ENCODE measurements at places on chromosomes 3 and 15. TPM values are rescaled to one million over a fixed set of nuclear protein-coding genes. Genes with fewer than 3 reads are reported as not detected.
A peak's percentile ranks its signal among the peaks of the same experiment; 100 is the strongest.

DNA sequence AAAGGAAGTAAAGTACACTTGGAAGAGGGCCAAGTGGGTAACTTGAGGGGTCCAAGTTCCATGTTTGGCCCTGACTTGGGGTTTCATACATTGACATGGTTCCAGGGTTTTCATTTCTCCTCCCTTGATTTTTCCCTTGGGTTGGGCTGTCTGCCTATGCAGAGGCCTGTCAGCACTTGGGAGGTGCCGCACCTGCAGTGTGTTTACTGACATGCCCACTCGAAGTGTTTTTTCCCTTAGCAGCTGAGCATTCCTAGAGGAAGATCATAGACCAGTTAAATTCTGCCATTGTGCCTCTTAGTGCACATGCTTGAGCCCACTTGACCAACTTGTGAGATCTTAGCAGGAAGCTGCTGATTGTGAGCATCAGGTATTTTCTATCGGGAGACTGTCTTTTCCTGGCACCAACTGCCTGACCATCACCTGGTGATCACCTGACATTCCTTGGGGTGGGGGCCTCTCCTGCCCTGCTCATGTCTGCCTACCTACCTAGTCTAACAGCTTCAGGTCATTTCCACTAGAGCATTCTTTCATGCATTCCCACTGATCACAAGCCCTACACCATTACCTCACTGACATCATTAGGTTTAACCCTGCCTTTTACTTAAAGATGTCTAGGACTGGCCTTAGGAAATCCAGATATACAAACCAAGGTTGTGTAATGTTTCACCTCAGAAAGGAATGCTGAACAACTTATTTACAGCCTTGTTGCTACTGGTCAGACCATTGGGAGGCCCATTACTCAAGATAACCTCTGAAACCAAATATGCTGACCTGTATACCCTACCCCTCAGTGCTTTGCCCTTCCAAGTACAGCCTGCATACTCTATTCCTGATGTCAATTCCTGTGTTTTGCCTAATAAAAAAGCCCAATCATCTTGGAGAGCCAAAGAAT is 68.3 kb downstream of the CD47 start:
- DNase-seq = no peak

GRCh38 chr3:71041371-71041770 is 542.2 kb downstream of the FOXP1 start:
- DNase-seq = no peak

DNA sequence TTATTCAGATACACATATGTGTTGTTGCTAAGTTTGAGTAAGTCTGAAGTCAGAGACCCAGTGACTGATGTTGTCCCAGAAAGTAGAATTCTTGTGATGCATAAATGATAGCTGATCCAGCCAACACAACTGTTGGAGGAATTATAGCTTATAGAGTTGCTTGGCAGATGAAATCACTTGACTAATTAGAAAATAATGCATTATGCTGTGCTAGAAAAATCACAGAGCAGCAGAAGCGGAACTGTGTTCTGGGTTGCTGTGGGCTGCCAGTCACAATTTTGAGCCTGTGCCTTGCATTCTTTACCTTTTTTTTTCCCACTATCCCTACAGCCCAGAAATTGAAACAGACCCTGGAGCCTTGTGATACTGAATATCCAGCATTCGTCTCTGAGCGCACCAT is 90.0 kb upstream of the LRTM1 start:
- DNase-seq = no peak

GRCh38 chr15:63367390-63367789 is 14.3 kb downstream of the CA12 start:
- DNase-seq = no peak

GRCh38 chr3:145177828-145178227 is 983.2 kb downstream of the PLOD2 start:
- DNase-seq = no peak

GRCh38 chr3:147189016-147189415 is 217.3 kb downstream of the ZIC4 start:
- no peak for DNase-seq

- peak; percentile 34 for DNase-seq
These were observed 91.8 kb downstream of the LARS2 start for GRCh38 chr3:45480218-45480617.

- DNase-seq = no peak
These were observed 64.0 kb upstream of the CPOX start for GRCh38 chr3:98657457-98657856.

The ISLR2 gene
- not detected for total RNA-seq

The EPB42 gene
- not detected for total RNA-seq

GRCh38 chr15:62343397-62343796 is 178.3 kb upstream of the C2CD4B start:
- no peak for DNase-seq

The MESP2 gene
- 0.25 TPM for total RNA-seq

DNA sequence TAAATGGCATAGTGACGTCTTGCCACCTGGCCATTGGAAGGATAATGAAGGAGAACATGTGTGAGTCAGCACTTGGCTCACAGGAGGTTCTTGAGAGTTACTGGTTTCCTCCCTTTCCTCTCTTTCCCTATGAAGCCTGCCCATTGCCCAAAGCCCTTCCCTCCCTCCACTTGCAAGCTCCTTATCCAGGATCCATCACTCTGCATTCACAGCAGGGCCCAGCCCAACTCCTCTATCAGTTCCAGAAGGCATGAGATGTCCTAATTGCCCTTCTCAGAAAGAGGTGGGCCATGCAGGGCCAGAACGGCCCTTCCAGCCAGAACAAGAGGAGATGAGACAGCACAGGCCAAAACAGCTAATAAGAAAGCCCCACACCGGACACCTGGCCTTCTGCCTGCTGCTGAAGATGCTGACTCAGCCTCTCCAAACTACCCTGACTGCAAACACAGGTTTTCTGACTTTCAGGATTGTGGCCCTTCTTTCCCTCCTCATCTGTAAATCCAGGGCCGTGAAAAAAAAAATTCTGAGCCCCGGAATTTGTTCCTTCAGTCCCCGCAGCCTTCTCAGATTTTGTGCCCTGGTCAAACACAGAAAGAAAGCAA is 29.7 kb downstream of the HAPLN3 start:
- no peak for DNase-seq

GRCh38 chr3:188916934-188917401 is 254.8 kb upstream of the TPRG1 start:
- no peak for DNase-seq

DNA sequence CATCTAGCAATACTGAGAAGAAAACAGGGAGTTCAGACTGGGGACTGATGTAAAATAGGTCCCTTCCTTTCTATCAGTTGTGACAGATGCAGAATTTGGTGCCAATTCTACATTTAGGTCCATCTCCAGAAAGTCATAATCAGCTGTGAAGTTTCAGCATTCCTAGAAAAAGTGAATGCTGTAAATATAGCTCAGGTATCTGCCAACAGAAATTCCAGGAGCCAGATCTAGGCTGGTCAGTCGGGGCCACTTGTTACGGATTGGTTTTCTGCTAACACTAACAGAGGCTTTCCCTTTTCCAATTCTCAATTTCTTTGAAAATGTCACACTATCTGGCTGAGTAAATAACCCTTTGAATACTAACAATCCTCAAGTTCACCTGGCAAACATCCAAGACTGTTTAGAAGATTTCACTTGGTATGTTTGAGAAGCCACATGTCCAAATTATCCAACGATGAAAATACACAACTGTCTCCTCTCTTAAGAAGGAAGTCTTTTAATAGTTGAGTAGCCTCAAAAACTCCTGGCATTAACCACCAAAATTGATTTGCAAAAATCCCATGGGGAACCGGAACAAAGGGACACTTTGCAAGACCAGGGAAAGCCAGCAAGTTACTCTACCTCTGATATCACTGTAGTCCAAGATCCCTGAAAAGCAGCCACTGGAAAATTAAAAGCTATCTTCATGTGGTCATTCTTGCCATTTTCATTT is 222.3 kb downstream of the ZMAT3 start:
- DNase-seq = no peak

DNA sequence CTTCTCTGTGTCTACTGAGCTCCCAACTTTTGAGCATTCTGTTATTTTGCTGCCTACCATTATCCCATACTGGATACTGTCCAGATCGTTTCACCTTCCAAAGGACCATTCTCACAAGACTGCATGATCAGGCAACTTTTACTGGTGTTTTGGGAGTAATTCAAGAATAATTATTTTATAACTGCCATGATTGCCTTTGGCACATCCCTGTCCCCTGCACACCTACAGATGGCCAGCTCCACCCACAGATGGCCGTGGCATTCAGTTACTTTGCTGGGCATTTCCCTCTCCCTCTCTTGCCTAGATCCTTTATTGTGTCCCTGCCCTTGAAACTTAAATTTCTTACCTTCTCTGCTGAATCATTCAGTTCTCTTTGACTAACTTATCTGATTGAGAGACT is 263.9 kb downstream of the DIPK2A start:
- DNase-seq = no peak

The SOX2 gene
- not detected for total RNA-seq
